ENCODE measurements at places on chromosomes 7 and 10. TPM values are rescaled to one million over a fixed set of nuclear protein-coding genes. Genes with fewer than 3 reads are reported as not detected.
A peak's percentile ranks its signal among the peaks of the same experiment; 100 is the strongest.

DNA sequence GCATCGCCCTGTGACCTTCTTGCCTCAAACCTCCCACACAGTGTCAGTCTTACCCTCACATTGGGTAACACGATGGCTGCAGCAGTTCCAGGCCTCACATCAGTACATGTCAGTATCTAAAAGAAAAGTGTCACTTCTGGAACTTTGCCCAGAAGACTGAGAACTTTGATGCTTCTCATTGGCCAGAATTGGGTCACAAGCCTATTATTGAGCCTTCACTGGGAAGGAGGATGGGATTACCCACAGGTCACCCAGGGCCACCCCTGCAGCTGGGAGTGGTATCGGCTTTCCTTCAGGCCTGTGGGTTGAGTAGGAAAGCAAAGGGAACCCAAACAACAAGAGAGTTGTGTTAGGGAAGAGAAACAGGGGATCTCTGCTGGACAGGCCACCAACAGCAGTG, 111.5 kb downstream of the NPY start:
- no peak overlapping the region for H3K27ac ChIP-seq
- no peaks in the 10 kb centered on the region for H3K36me3 ChIP-seq
- H3K4me3 ChIP-seq, result no peak overlapping the region

GRCh38 chr10:49761201-49761788, 828 bp downstream of the OGDHL start:
- H3K36me3 ChIP-seq, result no peaks in the 10 kb centered on the region
- H3K27me3 ChIP-seq, result peaks cover 22% of the 10 kb centered on the region
- no peak overlapping the region for H3K4me3 ChIP-seq

GRCh38 chr7:39709029-39709428, 85.7 kb downstream of the RALA start:
- no peaks in the 10 kb centered on the region for H3K27me3 ChIP-seq
- no peak overlapping the region for H3K4me3 ChIP-seq
- H3K36me3 ChIP-seq, result peaks cover 18% of the 10 kb centered on the region
- H3K27ac ChIP-seq, result no peak overlapping the region
- no peak for DNase-seq

ENO4 gene
- not detected for total RNA-seq

DGKI gene
- 0.67 TPM for total RNA-seq

LBX1 gene
- total RNA-seq, result not detected

MRLN gene
- not detected for total RNA-seq

OR2A5 gene
- not detected for total RNA-seq

DNA sequence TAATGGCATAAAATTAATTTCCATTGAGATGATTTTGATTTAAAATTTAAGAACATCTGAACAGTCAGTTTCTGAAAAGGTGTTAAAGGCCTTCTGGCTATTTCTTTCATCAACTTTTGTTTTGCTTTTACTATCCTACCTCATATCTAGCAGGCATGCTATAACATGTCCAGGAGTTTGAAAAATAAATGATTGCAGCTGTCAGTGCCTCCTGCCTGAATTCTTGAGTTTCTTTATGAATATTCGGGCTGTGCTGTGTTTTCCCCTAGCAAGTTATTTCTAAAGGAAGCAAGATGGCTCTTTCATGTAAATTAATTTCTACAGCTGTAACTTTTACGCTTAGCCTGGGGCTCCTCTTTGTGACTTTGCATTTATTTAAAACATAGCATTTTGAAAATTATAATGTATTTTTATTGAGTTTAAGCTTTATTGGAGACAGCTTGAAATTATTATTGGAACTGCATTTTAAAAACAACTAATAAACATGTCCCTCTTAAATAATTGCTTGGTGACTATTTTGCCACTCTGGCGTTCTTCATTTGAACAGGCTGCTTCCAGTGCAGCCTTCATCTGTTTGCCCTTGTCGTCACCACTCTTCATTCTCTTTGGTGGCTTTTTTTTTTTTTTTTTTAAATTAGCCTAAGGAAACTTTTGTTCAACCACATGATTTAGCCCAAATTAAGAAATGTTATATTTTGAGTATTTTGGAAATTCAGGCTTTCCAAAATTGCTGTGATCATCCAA, 1083.4 kb upstream of the LRRN3 start:
- H3K4me3 ChIP-seq, result no peak overlapping the region
- no peaks in the 10 kb centered on the region for H3K27me3 ChIP-seq
- no peak overlapping the region for H3K27ac ChIP-seq

C10orf143 gene
- total RNA-seq, result 3.4 TPM

HOXA5 gene
- 16.0 TPM for total RNA-seq

DNA sequence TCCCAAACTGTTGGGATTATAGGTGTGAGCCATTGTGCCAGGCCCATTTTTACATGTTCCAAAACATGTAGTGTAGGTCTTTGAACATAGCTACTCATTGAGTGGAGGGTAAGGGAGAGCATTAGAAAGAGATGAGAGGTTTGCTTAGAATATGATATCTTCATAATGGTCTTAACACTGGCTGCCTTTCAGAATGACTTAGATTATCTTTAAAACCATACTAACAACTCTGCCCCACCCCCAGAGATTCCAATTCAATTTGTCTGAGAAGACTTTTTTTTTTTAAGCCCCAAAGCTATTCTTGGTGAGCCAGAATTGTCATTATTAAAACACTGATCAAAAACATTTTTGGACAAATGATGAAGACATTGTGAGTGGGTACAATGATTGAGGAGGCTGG, 168.9 kb downstream of the PHTF2 start:
- no peaks in the 10 kb centered on the region for H3K4me1 ChIP-seq
- H3K27ac ChIP-seq, result no peak overlapping the region
- no peak overlapping the region for H3K4me3 ChIP-seq
- H3K27me3 ChIP-seq, result no peaks in the 10 kb centered on the region
- no peak for DNase-seq

COBL gene
- 29.2 TPM for total RNA-seq

- peak overlapping the region; percentile 92 for H3K27ac ChIP-seq
- no peaks in the 10 kb centered on the region for H3K36me3 ChIP-seq
- H3K27me3 ChIP-seq, result no peaks in the 10 kb centered on the region
- H3K4me1 ChIP-seq, result peaks cover 25% of the 10 kb centered on the region
These were observed 765 bp downstream of the PFKFB3 start for GRCh38 chr10:6203331-6204062.

DNA sequence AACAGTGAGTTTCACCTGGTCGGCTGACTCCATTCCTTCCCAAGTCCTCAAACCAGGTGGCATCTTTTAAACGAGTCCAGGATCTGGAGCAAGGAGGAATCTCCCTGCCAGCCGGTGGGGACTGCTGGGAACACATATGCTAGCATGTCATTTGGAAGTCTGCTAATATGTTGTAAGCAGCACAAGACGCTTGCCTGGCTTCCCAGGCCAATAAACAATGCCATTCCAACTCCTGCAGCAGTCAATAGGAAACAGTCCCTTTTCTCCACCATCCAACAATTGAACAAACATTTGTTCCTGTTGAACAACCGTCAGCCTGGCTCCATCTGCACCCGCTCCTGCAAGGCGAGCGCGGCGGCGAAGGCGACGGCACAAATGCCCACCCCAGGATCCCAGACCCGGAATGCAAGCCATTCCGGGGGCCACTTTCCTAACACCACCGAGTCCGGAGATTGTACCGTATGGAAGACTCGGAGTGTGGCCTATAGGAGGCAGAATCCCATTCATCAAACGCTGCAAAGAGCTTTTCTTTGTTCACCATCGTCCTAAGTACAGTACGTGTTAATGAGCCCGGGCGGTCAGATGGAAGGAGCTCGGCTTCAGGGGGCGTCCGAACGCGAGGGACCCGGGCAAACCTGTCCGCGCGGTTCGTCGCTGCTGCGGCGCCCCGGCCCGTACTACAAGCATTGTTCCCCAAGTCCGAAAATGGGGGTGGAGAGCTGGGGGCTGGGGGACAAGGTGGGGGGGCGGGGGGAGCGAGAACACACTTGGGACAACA, 1.6 kb downstream of the FAM53B start:
- peak overlapping the region; percentile 72 for H3K4me3 ChIP-seq
- no peaks in the 10 kb centered on the region for H3K36me3 ChIP-seq
- peaks cover 60% of the 10 kb centered on the region for H3K4me1 ChIP-seq

DNA sequence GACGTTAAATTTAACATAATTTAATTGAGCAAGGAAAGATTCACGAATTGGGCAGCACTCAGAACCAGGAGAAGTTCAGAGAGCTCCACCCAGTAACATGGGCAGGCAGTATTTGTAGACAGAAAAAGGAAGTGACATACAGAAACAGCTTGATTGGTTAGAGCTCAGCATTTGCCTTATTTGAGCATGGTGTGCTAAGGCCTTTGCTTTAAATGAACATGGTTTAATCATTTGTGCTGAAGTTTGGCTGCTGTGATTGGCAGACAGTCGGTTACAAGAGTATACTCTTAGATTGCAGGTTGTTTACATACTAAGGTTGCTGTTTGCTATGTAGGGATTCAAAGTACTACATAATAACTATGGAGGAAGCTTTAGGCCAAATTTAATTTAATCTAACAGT, 199.2 kb downstream of the MALRD1 start:
- H3K4me1 ChIP-seq, result no peaks in the 10 kb centered on the region
- no peak for DNase-seq
- H3K36me3 ChIP-seq, result no peaks in the 10 kb centered on the region

- DNase-seq, result no peak
- H3K4me3 ChIP-seq, result no peak overlapping the region
- peaks cover 28% of the 10 kb centered on the region for H3K4me1 ChIP-seq
- H3K36me3 ChIP-seq, result no peaks in the 10 kb centered on the region
- H3K27ac ChIP-seq, result peak overlapping the region; percentile 18
These were observed 45.1 kb downstream of the AMZ1 start for GRCh38 chr7:2732959-2733584.

DNA sequence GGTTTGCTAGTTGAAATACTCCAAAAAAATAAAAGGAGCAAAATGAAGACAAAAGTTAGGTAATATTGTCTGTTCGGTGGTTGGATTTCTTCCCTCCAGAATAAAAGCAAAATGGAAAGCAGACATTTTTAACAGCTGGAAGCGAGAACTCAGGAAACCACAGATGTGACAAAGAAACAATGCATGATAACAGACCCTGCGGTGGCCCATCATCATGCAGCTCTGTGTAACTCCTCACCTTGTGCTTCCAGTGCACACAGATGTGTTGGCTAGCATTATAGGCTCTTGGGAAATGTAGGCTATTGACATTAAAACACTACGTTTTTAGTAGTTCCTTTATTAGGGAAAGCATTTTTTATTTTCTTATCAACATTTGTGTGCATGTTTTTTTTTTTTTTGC, 53.9 kb upstream of the ARL4A start:
- H3K4me1 ChIP-seq, result no peaks in the 10 kb centered on the region
- H3K27me3 ChIP-seq, result no peaks in the 10 kb centered on the region
- H3K36me3 ChIP-seq, result no peaks in the 10 kb centered on the region
- no peak for DNase-seq
- no peak overlapping the region for H3K27ac ChIP-seq
- no peak overlapping the region for H3K4me3 ChIP-seq

- H3K4me1 ChIP-seq, result no peaks in the 10 kb centered on the region
- no peak overlapping the region for H3K27ac ChIP-seq
- no peaks in the 10 kb centered on the region for H3K27me3 ChIP-seq
- H3K4me3 ChIP-seq, result no peak overlapping the region
These were observed 28.6 kb upstream of the SHH start for GRCh38 chr7:155840909-155841308.

DNA sequence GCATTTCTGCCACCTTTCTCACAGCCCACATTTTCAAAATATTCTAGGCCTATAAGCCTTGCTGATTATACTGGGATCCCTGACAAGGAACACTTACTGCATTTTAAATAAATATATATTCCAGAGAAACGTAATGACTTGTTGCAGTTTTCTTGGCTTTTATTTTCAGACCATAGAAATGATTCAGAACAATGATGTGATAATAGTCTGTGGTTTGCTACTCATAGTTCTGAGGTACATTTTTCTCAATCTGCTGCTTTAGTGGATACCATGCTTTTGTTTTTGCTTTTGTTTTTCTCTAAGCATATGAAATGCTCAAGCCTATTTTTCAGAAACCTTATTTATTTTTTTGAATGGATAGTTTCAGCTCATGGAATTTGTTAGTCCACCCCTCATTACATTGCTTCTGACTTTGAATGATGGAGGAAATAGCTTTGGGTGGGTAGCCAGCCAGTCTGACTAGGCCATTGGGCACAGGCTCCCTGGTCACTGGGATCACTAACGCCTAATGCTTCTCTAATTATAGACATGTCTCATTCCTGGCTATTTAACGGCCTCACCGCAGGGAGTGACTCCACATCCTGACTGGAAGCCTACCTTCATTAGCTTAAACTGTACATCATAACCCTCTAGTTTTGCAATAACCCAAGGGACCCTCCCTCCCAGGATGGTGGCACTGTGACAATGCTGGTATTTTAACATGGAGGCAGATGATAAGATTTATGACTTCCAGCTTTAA, 66.1 kb downstream of the MBL2 start:
- H3K27me3 ChIP-seq, result no peaks in the 10 kb centered on the region
- H3K36me3 ChIP-seq, result no peaks in the 10 kb centered on the region
- no peak for DNase-seq
- H3K4me1 ChIP-seq, result no peaks in the 10 kb centered on the region
- H3K27ac ChIP-seq, result no peak overlapping the region

- peaks cover 57% of the 10 kb centered on the region for H3K36me3 ChIP-seq
- no peak overlapping the region for H3K27ac ChIP-seq
- H3K4me3 ChIP-seq, result no peak overlapping the region
- no peaks in the 10 kb centered on the region for H3K27me3 ChIP-seq
- DNase-seq, result no peak
These were observed 143.7 kb downstream of the EGFR start for GRCh38 chr7:55162476-55162875.

DNA sequence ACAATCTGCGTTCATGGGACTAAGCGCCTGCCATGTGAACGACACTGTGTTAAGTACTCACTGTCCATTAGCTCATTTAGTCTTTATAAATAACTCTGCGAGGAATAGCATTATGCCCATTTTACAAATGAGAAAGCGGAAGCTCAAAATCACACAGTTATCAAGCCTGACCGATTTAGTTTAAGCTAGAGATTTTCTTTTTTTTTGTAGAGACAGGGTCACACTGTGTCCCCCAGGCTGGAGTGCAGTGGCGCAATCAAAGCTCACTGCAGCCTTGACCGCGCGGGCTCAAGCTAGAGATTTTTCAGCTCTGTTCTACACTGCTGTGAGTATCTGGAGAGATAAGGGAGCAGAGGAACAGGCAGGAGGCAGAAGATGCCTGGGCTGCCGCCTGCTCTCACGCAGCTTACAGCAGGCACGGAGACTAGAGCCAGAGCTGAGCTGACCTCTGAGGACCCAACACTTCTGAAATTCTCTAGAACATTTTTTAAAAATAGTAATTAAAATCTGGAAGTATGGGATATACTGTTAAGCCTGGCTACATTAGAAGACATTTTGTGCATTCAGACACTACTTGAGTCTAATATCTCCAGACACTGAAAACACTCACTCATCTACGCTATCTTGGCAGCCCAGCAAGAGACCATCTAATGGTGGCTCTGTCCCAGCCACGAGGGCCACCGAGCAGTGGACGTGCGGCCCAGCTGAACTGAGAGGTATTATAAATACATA, 38.7 kb downstream of the GNA12 start:
- H3K27me3 ChIP-seq, result no peaks in the 10 kb centered on the region
- DNase-seq, result peak; percentile 31
- peaks cover 34% of the 10 kb centered on the region for H3K4me1 ChIP-seq
- H3K4me3 ChIP-seq, result no peak overlapping the region
- no peak overlapping the region for H3K27ac ChIP-seq

FXYD4 gene
- 1.1 TPM for total RNA-seq

FAM237B gene
- not detected for total RNA-seq

- H3K4me1 ChIP-seq, result no peaks in the 10 kb centered on the region
- H3K27me3 ChIP-seq, result no peaks in the 10 kb centered on the region
- DNase-seq, result no peak
- no peak overlapping the region for H3K4me3 ChIP-seq
- no peaks in the 10 kb centered on the region for H3K36me3 ChIP-seq
These were observed 54.1 kb upstream of the CYP26C1 start for GRCh38 chr10:93006435-93007039.

GRCh38 chr7:123977081-123977480, 52.0 kb downstream of the SPAM1 start:
- H3K27me3 ChIP-seq, result no peaks in the 10 kb centered on the region
- H3K4me3 ChIP-seq, result no peak overlapping the region
- no peaks in the 10 kb centered on the region for H3K4me1 ChIP-seq
- no peak for DNase-seq
- H3K36me3 ChIP-seq, result no peaks in the 10 kb centered on the region
- H3K27ac ChIP-seq, result no peak overlapping the region

KIF11 gene
- total RNA-seq, result 0.93 TPM

Data from upper lobe of right lung (tissue), 1 donor.